ENCODE measurements at places on chromosomes 6 and 20.

GRCh38 chr6:74851596-74851995 lies 354.3 kb downstream of the COL12A1 start:
- no peak for DNase-seq

DNA sequence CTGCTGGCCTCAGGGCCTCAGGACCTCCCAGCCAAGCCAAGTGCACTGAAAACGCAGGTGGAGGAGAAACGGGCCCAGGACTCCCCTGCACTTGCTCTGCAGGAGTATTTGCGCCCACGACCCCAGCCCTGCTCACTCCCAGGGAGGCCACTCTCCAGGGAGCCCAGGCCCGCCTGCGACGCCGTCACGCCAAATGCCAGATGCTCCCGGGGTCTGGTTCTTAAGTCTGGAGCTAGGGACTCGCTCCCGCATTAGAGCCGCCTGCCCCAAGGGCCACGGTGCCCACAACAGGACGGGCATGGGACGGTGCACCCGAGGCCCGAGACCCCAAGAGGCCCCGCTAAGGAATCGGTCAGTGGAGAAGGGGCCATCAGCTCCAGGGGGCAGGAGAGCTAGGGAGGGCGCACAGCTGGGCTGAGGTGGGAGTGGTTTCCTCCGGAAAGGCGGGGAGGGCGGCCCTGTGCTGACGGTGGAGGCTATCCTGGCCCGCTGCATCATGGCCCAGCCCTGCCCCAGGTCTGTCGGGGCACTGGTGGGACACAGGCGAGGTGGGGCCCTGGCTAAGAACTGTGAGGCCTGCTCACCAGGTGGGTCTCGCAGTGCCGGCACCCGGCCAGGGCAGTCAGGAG lies 44.1 kb upstream of the CHRNA4 start:
- DNase-seq = no peak

DNA sequence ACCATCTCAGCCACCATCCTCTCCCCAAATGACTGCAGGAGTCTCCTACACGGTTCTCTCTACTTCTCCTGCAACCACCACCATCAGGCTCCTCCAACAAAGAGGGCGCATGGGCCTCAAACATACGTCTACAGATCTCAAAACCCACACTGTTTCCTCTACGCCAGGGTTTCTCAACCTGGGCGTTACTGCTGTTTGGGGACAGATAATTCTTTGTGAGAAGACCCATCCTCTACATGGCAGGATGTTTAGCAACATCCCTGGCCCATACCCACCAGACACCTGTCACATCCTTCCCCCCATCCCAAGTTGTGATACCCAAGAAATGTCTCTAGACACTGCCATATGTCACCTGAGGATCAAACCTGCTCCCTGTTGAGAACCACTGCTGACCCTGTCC lies 45.0 kb downstream of the ELMO2 start:
- no peak for DNase-seq

- DNase-seq = no peak
These were observed 198.0 kb downstream of the RNF144B start for GRCh38 chr6:18585032-18585573.

DNA sequence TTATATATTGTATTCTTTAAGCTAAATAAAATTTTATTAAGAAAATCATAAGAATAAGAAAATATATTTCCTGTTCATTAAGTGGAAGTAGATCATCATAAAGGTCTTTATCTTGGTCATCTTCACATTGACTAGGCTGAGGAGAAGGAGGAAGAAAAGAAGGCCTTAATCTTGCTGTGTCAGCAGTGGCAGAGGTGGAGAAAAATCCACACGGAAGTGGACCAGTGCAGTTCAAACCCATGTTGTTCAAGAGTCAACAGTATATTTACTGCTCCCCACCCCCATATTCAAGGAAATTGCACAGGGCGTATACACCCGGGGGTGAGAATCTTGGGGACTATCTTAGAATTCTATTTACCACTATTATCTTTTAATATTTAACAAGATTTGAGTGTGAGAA lies 178.6 kb upstream of the SCGN start:
- no peak for DNase-seq

- DNase-seq = peak; percentile 61
These were observed 6.3 kb upstream of the PPP1R16B start for GRCh38 chr20:38799203-38799602.

- no peak for DNase-seq
These were observed 36.2 kb upstream of the IL17A start for GRCh38 chr6:52149949-52150348.

DNA sequence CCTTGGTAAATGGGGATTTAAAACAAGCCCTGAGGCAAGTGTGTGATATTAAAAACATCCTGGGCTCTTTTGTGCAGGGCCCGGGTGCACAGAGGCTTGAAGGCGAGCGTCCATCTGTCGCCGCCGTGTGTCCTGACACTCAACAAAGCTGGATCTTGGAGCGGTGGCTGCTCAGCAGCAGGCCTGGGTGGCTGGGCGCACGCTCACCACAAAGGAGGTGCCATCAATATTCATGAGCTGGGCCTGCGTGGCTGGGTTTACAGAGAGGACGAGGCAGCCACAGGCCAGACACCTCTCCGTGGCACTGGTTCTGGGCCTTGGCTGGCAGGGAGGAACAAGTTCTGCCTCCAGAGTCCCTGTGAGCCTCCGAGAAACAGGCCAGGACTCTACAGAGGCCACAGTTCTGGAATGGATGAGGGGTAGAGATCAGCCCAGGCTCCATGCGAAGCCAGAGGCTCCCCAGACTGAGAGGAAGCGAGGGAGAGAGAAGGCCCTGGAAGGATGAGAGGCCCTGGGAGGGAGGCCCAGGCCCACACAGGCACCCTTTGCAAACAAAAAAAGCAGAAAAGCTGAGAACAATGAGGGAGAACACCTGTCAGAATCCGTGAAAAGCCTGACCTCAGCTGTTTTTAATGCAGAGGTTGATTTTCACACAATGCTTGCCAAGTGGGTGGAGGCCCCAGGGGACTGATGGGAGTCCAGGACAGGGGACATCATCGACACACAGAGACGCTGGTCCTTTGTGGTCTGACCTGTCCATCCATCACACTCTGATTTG lies 21.9 kb downstream of the BHLHE23 start:
- no peak for DNase-seq

GRCh38 chr6:135703621-135704020 lies 147.9 kb upstream of the PDE7B start:
- no peak for DNase-seq

DNA sequence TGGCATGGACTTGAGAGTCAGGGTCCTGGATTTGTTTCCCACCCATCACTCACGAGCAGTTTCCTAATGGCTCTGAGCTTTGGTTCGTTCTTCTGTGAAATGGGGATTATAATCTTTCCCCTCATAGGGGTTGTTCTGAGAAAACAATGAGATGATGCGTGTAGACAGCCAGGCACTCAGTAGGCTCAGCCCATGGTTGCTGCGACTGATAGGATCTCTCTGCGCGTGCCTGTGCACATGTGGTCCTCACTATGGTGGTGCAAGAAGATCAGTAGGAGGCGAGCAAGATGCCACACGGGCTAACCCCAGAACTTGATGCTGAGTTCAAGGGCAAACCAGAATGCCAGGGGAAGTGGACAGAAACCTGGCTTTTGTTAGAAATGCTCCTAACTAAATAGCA lies 153.5 kb upstream of the KCNG1 start:
- DNase-seq = no peak

- DNase-seq = no peak
These were observed 474 bp downstream of the TPX2 start for GRCh38 chr20:31739550-31739977.

- no peak for DNase-seq
These were observed 99.5 kb downstream of the PRDM1 start for GRCh38 chr6:106185615-106186014.

GRCh38 chr20:58528412-58528811 lies 13.2 kb upstream of the APCDD1L start:
- DNase-seq = no peak

DNA sequence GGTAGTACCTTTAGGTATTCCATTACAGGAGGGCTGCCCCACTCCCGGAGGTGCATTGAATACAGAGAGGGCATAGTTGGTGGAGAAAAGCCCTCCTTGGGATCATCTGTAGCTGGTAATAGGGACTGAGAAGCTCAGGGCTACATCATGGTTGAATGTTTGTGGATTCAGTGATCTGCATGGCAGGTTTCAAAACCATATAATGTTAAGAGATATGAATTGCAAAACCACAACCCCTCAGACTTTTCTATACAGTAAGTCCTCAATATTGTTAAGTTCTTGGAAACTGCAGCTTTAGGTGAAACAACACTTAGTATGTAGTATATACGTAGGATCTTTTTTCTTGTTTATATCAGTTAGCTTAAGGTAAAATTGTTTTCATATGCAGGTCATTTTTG lies 11.3 kb downstream of the TULP4 start:
- DNase-seq = no peak
